ENCODE measurements at places on chromosomes 4 and X. TPM values are rescaled to one million over a fixed set of nuclear protein-coding genes. Genes with fewer than 3 reads are reported as not detected.

The RENBP gene
- 2.3 TPM for total RNA-seq

The ANXA10 gene
- total RNA-seq, result 2.9 TPM

The ING2 gene
- 8.2 TPM for total RNA-seq

The IL13RA2 gene
- total RNA-seq, result 15.2 TPM

The ETDA gene
- not detected for total RNA-seq

The FOXO4 gene
- total RNA-seq, result 3.5 TPM

The SMIM14 gene
- total RNA-seq, result 41.5 TPM

The TMEM47 gene
- 20.2 TPM for total RNA-seq

The MFAP3L gene
- 1.4 TPM for total RNA-seq

The ANK2 gene
- 5.8 TPM for total RNA-seq

The VCX gene
- total RNA-seq, result not detected

The TECRL gene
- not detected for total RNA-seq

The CT45A3 gene
- total RNA-seq, result not detected

The C4orf50 gene
- total RNA-seq, result not detected

The DCAF4L1 gene
- not detected for total RNA-seq

The F11 gene
- not detected for total RNA-seq

The TREX2 gene
- total RNA-seq, result not detected

The SLC6A14 gene
- total RNA-seq, result not detected

The CYP2U1 gene
- total RNA-seq, result 6.4 TPM

The PHEX gene
- not detected for total RNA-seq

The CENPI gene
- 28.8 TPM for total RNA-seq

The MMRN1 gene
- not detected for total RNA-seq

The NUDT9 gene
- total RNA-seq, result 13.5 TPM

All from myometrial cell (primary cell).